ENCODE measurements at places on chromosomes 5 and 9. TPM values are rescaled to one million over a fixed set of nuclear protein-coding genes. Genes with fewer than 3 reads are reported as not detected.

- peak; percentile 56 for DNase-seq
Measured at GRCh38 chr9:112348257-112349007, 15.0 kb upstream of the PTBP3 start.

DNA sequence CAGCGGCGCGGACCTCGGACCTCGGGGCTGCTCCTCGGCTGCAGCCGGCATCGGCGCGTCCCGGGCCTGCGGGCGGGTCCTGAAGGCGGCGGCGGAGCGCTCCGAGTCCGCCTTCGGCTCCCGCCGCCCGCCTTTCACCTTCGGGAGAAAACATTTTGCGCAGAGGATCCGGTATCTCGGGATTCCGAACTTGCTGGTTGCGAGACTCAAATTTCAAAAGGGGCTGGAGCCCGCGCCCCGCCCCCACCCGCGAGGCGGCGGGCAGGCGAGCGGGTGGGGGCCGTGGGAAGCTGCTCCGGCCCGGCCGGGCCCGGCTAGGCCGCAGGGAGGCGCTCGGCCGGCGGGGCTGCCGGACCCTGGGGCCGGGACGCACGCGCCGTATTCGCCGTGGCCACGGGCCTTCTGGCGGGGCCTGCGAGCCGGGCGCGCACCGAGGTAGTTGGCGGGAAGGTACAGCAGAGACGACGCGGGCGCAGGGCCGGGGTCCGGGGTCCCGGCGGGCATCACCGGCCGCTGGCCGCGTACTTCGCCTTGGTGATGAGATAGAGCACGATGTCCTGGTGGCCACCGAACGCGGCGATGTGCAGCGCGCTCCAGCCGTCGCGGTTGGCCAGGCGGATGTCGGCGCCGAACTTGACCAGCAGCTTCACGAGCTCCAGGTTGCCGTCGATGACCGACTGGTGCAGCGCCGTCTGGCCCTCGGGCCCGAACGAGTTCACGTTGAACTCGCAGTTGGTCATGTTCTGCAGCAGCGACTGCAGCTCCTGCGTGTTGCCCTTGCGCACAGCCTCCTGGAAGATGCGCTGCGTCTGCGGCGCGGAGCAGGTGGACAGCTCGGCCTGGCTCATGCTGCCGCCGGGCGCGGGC is 757 bp downstream of the NRARP start:
- no peak for DNase-seq

DNA sequence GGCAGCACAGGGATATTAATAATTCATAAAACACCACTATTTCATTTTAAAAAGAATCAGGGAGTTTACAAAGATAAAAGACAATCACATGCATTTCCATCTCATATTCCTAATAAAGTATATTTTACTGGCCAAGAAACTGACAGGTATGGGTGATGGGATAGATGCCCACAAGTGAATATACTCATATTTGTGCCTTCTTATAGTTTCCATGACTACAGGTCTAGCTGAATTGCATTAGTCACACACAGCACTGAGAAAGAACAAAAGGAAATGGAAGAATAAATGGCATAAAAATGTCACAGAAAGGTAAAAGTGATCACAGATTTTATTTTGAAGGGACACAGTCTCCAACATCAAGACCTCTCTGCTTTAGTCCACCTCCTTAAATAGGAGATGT is 193.5 kb downstream of the PLK2 start:
- no peak for DNase-seq

DNA sequence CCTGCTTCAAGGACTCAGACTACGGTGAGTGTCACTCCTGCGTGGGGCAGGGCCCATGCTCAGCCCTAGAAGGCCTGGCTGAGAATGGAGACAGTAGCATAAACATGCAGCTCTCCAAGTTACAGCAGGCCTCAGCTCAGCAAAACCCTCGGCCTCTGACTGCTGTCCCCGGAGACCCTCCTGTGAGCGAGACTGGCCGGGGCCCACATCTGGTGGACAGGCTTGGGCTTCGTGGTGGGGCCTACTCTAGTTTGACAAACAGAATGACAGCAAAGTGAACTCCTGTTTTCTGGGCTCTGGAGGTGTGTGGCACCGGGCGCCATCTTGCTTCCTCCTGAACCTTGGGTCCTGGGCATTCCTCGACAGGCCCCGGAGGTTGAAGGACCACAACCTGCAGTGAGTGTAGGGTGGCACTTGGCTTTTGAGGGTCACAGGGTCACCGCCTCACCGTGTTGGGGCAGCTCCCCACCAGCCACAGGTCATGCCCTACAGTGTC is 97.5 kb downstream of the PHF2 start:
- peak; percentile 6 for DNase-seq

Gene ENTREP1
- 12.8 TPM for total RNA-seq

DNA sequence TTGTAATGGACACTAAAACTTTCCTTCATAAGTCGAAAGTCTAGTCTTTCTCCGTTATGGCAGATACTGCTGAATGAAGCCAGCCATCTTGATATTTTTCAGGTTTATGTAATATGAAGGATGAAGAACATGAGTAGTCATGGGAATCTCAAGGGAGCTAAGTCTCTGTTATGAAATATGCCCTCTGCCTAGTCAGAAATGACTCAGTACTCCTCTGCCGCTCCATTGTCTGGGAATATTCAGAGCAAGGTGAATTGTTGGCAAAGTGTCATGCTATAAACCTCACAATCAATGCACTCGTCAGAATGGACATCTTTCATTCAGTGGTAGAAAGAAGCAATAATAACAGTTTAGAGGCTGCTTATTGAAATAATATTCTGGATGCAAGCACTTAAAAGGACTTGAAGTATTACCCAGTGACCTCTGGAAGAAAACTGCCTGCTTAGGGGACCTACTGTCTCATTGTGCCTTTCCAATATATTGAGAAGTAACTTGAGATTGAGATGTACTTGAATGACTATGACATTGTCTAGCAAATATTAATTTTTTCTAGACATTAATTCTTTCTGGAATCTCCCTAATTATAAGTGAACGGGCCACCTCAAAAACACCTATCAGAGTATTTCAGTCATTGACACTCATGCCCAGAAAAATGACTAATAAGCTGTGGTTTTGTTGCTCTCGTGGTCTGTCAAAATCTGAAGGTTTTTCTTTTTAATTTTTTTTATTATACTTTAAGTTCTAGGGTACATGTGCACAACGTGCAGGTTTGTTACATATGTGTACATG is 1011.5 kb upstream of the ACO1 start:
- no peak for DNase-seq

GRCh38 chr9:81517954-81518353 is 171.4 kb downstream of the TLE1 start:
- no peak for DNase-seq

- DNase-seq, result no peak
Measured at GRCh38 chr5:176712546-176713304, 65.4 kb downstream of the TSPAN17 start.

DNA sequence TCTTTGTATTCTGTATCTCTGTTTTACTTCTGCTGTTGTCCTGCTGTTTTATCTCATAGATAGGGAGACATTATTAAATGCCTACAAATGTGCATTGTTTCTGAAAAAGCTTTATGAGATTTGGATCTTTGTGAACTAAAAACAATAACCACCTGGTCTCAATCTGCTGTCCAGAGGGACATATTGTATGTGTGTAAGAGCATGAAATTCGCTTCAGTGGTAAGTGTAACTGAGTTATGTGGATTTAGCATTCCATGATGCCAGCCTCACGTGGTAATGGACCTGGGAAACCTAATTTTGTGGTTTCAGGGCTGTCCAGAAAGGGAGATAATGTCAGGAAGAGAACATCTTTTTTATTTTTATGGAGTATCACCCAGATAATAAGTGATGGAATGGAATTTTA is 119.3 kb downstream of the GDNF start:
- no peak for DNase-seq

DNA sequence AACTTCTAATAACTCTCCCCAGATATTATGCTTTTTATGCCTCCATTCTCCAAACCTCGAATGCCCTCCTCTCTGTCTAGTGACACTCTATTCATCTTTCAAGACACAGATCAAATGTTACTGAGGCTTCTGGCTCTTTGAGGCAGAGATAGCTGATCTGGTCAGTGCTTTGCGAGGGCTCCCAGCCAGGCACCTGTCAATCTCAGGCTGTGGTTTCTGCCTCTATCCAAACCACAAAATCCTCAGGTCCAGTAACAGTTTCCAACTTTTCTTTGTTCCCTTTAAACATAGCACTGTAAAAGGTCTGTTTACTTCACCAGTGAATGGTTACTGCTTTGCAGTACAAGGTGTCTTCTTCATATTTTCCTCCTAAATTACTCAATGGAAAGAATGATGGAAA is 11.5 kb upstream of the STK32A start:
- no peak for DNase-seq

Gene AGXT2
- total RNA-seq, result not detected

GRCh38 chr9:77464661-77465060 is 183.5 kb downstream of the GNA14 start:
- DNase-seq, result no peak

DNA sequence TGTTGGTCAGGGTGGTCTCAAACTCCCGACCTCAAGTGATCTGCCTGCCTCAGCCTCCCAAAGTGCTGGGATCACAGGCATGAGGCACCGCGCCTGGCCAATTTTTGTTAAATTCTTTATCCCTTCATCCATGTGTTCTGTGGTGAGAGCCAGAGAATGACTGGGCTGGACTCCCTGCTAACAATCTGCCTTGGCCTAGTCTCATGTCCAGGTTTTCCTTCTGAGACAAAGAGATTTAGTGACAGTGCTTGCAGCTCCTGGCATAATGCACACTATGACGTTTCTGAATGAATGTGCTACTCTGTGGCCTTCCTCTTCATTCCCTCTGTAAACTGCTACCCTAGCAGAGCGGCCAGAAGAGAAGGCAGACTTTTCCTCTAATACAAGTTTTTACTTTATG is 79.3 kb downstream of the FOXD1 start:
- no peak for DNase-seq

DNA sequence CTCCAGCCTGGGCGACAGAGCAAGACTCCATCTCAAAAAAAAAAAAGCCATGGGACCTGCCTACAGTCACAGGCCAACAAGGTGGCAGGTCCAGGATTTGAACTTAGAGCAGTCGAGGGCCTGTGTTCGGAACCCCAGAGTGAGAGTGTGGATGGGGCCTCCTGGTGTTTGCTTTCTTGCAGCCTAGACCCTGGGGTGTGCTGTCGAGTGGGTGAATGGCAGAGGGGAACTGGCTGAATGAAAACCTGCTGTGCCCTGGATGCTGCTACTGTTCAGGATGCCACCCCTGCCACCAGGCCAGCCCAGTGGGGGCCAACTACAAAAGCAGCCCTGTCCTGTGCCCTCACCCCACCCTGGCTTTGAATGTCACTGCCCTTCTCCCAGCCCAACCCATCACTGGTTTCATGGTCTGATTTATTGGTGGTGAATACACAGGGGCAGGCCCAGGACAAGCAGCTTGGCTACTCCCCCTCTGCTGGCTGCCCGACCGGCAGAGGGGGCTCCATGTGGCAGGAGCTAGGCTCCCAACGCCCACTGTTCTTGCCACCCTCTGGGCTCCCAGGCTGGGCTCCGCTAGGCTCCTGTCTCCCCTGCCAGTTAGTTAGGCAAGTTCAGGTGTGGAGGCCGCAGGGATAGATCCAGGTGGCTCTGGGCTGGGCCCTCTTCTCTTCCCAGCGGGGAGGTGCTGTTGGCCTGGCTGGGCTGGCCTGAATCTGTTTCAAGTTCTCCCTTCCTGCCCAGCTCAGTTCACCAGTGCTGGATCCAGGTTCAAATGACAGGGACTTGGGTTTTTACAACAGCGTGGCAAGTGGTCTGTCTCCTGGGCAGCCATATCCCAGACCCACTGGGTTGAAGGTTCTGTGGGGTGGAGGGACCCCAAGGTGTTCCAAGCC is 12.2 kb downstream of the FPGS start:
- DNase-seq, result no peak

DNA sequence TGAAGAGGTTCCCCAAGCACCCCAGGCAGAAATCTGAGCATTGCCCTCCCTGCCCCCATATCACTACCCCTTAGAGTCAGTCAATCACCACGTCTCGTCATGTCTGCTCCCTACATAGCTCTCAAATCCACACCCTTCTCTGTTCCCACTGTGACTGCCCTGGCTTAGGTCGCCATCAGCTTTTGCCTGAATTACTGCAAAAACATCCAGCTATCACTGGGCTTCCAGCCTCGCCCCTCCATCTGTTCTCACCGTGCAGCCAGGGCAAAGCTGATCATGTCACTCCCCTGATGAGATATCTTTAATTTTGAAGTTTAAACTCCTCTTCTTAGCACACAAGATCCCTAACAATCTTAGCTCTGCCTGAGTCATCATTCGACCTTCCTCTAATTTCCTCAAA is 89.6 kb upstream of the TBC1D2 start:
- DNase-seq, result no peak

Gene ROR2
- 0.76 TPM for total RNA-seq

Data from gastrocnemius medialis (tissue), 4 donors.